ENCODE measurements at places on chromosomes 12 and 14.

- peak; percentile 60 for DNase-seq
Measured at GRCh38 chr12:1811281-1811947, 9.0 kb upstream of the LRTM2 start.

DNA sequence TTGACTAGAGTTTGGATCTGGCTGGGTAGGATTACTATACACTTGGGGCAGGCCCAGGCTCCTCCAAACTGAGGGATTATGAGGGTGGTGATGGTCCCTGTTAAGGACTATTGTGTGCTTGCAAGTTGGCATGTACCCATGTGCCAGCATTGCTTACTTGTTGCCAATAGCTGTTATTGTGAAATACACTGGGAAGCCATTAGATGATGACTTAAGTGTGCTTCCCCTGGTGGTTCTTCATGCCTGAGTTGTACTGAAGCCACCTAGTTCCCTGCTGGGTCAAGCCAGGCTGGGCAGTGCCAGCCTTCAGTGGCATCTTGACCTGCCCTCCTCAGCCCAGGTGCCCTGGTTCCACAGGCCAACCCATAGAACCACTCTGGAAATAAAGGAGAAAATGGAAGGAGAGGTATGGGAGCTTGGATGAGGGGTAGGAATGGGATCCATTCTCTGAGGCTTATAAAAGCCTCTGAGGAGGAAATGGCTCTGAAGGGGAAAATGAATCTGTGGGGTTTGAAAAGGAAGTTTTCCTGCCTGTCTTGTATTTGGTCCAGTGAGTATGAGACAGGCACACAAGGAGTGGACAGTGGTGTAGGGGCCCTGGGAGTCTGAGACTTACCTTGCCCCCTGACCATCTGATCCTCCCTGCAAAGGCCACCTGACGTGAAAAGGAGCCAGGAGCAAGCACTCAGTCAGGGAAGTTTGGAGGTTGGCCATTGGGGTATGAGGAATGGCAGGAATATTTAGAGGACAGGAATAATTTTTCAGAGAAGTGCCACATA, 724 bp downstream of the LTB4R start:
- no peak for DNase-seq

DNA sequence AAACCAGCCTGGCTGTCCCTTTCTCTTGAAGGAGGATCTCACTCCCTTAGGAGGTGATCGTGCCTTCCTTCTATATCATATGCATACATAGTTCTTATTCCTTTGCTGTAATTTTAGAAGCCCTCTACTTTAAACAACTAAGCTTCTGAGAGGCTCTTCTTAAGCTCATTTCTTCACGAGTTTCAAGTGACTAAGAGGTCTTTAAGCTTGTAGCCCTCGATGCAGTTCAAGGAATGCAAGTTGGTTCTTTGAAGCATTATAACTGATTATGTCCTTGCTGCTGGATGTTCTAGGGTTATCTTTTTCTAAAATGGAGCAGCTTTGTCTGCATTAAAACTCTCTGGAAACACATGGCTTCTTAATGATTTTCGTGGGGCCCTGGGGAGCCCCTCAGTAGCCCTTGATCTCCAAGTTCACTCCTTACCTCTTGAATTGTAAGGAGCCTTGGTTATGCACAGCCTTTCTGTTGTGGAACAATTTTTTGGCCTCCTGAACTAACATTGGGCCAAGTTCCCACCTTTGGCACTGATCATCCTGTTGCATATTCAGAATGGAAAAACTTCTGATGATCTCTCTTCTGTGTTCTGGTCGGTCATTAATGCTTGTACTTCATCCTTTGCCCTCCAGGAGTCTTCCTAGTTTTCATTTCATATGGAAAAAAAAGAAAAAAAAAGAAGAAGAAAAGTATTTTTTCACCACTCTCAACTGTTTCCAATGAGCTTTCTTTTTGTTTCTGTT, 12.6 kb downstream of the RASSF8 start:
- DNase-seq, result no peak

DNA sequence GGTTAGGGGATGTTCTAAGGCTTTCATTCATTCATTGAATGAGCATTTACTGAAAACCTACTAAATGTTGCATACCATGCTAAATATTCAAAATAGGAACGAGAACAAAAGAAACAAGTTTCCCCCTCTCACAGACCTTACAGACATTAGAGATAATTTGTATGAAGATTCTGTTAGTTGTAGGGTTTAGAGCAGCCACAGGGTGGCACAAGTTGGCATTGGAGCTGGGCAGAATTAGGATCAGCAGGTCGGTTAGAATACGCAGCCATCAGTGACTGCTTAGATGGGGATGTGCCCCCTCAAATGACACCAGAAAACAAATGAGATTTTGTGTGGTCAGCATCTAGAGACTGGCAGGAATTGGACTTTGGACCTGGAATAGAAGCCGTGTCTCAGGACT, 166.3 kb upstream of the DAAM1 start:
- no peak for DNase-seq

DNA sequence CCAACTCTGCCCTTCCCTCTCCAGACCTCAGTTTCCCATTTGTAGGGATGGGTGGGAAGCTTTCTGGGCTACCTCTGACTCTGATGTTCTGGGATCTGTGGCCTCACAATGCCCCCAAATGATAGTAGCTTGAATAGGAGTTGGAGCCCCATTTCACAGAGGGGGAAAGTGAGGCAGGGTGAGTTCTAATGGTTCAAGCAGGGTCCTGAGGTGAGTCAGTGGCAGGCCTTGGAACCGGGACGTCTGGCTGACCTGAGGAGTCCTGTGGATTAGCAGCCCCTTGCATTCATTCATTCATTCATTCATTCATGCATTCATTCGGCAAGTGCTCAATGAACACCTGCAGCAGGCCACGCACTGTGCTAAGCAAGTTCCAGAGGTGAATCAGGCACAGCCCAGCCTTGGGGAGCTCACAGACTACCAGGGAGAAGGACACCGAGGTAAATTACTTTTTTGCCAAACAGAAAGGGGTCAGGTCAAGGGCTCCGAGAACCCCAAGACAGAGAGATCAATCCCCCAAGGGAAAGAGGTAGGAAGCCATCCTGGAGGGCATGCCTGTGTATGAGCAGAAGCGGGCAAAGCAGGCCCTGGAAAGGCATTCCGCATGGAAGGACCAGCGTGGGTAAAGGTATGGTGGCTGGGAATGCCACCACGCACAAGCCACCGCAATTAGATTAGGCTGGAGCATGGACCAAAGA, 818 bp upstream of the TMEM119 start:
- no peak for DNase-seq

DNA sequence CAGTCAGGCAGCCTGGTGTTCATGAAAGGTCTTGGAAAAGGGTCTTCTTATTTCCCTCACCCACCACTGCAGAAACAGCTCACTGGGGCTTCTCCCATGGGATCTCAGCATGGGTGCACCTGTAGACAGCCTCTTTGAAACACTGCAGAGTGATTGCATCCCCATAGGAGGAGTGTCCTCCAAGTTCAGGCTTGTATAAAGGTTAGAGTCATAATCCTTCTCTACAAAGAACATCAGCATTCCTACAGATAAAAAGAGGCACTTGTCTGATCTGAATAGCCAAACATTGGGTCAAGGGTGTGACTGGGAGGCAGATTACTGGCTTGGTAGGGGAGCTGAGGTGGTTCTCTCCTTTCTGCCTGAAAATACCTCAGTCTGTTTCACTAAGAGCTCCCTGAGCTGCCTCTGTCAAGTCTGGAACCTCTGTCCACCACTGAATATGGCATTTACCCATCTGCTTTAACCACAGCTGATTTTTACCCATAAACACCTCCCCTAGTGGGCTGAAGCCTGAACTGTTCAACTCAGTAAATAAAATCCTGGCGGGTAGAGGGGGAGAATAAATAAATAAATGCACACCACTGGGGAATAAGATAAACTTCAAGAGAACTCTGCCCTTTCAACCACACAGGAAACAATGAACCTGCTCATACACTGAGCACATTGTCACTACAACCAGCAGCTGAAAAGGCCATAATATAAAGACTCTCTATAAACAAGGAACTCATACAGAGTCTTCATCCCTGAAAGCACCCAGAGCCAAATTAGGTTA, 120.7 kb upstream of the SCAF11 start:
- DNase-seq, result no peak

- DNase-seq, result no peak
Measured at GRCh38 chr12:50309950-50310349, 26.6 kb upstream of the LIMA1 start.

DNA sequence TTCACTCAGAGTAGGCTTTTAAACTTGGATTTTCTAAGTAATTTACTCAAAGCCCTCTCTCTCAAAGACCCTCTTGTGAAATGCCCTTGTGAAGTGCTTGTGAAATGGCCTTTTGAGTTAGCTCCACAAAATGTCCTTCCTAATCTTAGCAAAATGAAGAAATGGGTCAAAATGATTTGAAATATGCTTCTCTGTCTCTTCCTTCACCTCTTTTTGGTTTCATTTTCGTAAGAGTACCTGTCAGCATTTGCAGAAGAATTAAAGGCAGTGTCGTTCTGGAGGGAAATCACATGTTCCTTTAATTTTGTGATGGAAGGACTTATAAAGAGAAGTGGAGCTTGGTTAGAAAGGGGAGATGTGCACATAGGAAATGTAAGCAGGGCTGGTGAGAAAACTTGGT, 93.7 kb downstream of the HMGA2 start:
- no peak for DNase-seq

DNA sequence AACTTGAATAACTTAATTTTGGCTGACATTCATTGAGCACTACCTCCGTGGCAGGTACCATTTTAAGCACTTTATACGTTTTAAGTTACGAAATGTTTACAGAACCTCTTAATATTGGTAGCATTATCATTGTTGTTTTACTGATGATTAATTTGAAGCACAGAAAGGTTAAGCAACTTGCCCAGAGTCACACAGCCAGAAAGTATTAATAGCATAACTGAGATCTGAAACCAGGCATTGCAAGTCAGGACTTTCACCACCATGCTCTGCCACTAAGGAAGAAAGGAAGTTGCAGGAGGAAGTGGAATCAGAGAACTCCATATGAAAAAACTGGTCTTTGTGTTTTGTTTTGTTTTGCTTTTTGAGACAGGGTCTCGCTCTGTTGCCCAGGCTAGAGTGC, 28.2 kb upstream of the BCAT1 start:
- DNase-seq, result no peak

GRCh38 chr12:89126712-89127111, 225.6 kb downstream of the DUSP6 start:
- DNase-seq, result no peak

DNA sequence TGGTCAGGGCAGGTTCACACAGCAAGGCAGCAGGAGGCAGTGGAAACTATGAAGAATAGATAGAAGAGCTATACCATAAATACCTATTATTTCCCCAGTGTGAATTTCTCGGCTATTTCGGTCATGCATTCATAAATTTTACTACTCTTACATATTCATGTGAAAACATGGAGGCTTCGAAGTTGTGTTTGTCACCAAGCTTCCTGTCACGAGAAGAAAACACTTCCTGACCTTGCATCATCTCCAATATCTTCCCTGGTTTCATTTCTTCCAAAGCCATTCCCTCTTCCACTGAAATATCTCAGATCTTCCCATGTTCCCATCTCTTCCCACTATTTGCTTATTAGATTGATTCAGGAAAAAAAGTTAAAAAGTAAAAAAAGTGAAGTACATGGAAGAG, 80.4 kb downstream of the CPNE8 start:
- DNase-seq, result no peak

DNA sequence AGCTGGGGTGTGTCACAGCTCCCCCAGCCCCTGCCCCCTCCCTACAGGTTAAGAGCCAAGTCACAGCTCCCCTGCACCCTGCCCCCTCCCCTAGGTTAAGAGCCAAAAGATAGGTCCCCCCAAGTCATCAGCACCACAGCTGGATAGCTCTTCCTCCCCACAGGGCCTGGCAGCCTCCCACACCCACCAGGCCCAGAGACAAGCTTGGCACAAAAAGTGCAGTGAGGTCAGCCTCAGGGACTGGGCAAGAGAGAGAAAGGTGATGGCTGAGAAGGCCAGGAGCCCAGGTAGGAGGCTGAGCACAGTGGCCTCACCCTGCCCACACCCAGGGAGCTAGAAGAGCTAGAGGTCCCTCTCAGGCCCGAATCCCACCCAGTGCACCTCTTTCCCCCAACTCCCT, 8.7 kb downstream of the ITGA7 start:
- no peak for DNase-seq

DNA sequence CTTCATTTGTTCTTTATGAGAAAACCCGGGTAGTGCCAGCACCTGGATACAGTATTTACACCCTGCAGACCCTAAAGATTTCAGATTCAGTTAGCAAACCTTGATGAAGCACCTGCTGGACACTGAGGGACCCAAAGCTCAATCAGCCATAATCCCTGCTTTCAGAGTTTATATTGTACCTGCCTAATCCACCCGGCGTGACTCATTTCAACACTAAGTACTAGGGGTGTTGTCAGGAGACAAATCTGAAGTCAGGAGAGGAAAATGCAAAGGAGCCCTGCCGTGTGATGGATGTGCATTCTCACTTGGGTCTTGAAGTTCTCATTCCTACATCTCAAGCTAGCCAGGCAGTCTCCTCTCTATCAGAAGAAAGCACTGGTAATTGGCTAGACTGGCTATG, 176.7 kb upstream of the BCL2L14 start:
- no peak for DNase-seq

GRCh38 chr14:50619569-50620141, 48.5 kb downstream of the SAV1 start:
- DNase-seq, result no peak

DNA sequence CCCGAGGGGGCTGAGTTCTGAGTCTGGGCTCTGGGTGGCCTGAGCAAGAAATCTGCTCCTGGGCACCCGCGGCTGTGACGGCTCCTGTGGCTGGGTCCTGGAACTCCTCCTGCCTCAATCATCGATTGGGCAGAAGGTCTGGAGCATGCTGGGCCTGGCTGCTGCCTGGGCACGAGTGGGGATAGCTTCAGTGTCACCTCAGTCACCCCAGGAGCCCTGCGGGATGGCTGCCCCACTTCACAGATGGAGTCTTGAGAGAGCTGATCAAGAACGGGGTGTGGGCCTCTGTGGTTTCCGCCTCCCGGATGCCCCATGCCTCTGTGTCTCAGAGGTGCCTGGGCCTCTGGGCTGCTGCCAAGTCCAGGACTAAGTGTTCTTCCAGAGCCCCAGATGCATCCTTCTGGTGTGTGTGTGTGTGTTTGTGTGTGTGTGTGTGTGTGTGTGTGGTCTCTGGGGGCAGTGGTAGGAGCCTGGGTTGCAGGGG, 185.6 kb upstream of the C14orf180 start:
- DNase-seq, result peak; percentile 33

- no peak for DNase-seq
Measured at GRCh38 chr14:72726444-72726843, 167.5 kb downstream of the DPF3 start.

DNA sequence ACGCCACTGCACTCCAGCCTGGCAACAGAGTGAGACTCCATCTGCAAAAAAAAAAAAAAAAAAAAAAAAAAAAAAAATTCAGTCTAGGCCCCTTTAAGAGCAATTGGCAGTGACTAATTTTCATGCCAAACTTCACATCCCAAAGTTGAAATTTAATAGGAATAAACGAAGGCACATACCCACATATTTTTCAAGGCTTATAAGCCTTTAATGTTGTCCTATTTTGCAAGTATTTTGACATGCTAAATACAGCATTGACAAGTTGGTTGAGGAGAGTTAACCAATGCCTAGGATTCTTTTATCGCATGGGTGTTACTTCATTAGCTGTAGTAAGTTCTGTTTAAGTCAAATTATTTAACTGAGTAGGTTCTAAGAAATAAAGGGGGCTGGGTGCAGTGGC, 23.5 kb upstream of the HIP1R start:
- DNase-seq, result no peak

- DNase-seq, result no peak
Measured at GRCh38 chr12:132850291-132850690, 21.6 kb upstream of the GOLGA3 start.

GRCh38 chr12:83343767-83344166, 657.1 kb downstream of the TMTC2 start:
- DNase-seq, result no peak

GRCh38 chr12:116299064-116299463, 21.6 kb upstream of the MED13L start:
- DNase-seq, result no peak

GRCh38 chr12:89243771-89244170, 108.5 kb downstream of the DUSP6 start:
- DNase-seq, result no peak
